RCC 7860 (cell line): ENCODE measurements at places on chromosomes 3 and 15.
A peak's percentile ranks its signal among the peaks of the same experiment; 100 is the strongest.

DNA sequence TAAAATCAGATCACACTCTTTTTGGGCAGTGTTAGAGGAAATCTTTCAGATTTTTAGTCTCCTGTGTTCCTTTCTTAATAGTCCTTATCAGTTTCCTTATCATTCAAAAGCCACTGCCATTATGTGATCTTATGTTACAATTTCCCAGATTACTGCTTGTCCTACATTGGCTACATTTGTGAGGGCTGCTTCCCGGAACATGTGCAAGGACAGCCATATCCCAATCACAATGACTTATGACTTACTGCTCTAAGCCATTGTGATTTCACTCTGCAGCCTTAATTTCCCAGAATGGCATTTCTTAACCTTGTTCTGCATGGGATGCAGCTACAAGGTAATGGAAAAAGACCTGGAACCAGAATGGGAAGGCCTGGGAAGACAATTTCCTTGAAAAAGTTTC lies 125.1 kb upstream of the PPP2R3A start:
- DNase-seq: no peak

DNA sequence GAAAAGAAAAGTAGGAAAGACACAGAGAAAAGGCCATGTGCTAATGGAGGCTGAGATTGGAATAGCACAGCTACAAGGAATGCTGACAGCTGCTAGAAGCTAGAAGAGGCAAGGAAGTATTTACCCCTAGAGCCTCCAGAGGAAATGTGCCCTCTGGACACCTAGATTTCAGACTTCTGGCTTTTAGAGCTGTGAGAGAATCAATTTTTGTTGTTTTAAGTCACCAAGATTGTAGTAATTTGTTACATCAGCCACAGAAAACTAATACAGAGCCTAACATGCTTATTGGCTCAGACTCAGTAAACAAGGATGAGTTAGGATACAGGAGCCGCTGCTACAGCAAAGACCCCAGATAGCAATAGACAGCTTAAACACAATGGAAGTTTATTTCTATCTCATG lies 33.1 kb upstream of the GLCE start:
- no peak for DNase-seq

GRCh38 chr15:78983146-78983918 lies 38.5 kb upstream of the CTSH start:
- DNase-seq: no peak

DNA sequence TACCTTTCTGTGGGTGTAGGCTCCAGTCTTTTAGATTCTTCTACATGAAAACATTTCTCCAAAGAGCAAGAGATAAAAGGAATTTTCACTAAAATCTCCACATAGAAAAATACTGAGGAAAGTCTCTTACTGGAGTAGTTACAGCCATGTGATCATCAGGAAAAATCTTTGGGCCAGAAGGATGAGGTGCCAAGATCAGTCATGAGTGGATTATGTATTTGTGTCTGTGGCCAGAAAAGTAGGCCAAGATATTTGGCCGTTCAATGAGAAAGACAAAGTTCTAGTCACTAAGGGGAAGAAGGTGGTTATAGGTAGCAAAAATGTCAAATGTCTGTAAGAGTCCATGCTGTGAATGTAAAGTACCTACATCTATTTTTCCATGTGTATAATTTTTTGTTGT lies 339.3 kb downstream of the NSUN3 start:
- no peak for DNase-seq

GRCh38 chr3:56811546-56812202 lies 9.9 kb upstream of the ARHGEF3 start:
- DNase-seq: no peak

- peak; percentile 97 for DNase-seq
Measured at GRCh38 chr3:41681479-41681878, 280.4 kb downstream of the ULK4 start.

DNA sequence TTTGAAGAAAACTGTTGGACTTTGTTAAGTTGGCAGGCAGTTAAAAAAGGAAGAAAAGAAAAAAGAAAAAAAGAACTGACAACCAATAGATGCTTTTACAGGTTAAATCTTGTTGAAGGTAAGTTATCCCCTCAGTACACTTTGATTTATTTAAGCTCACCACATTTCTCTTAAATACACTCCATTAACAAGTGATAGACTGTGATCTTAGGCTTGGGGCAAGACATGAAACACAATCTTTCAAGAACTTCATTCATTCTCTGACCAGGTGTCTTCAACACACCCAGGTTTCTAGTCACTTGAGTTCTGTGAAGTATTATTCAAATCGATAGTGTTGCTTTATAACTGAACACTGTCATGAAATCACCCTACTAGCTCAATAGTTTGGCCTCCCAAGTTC lies 751.9 kb downstream of the ROBO1 start:
- DNase-seq: no peak

DNA sequence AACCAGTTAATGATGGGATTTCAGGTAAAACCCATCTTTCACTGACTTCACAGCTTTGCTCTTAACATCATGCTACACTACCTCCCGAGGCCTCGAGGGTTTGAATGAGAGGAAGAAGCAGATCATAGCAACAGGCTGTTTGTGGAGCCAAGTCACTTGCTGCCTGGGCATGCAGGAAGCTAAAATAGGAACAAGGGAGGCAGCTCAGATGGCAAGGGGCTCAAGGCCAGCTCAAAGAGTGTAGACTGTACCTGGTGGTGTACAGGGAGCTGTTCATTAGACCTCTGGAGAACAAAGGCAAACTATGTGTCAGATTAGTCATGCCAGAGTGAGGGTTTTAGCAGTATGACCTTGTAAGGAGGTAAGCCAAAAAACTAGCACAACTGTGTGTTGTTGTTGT lies 28.8 kb downstream of the ARRDC4 start:
- DNase-seq: no peak

DNA sequence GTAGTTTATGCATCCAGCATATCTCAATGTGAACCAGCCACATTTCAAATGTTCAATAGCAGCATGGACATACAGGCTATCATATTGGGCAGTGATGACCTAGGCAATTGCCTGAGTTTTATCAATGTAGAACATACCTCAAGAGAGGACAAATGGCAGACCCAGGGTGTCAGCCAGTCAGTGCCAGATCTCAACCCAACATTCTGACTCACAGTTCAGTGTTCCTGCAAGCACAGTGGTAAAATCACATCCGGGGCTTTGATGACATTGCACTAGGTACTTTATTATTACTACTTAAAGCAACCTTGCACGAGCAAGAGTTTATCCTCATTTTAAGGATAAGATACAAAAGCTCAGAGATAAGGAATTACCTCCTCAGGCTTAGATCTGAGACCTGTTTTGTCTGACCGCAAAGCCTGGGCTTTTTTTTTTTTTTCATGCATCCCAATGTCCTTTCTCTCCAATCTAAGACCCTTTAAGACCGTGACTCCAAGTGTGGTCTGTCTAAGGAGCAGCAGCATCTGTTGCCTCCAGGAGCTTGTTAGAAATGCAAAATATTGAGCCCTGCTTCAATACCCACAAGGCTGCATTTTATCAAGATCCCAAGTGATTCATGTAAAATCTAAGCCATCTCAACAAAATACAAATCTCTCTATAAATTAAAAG lies 60.1 kb downstream of the SLC12A1 start:
- DNase-seq: no peak

GRCh38 chr3:10753964-10754363 lies 62.1 kb upstream of the SLC6A11 start:
- DNase-seq: no peak

- DNase-seq: no peak
Measured at GRCh38 chr3:146838221-146838620, 233.1 kb upstream of the PLSCR5 start.

GRCh38 chr3:127888156-127888555 lies 26.9 kb upstream of the KBTBD12 start:
- no peak for DNase-seq
